SHP77 treated with DMSO at 0.1 percent for 48 hours (cell line): ENCODE measurements at places on chromosomes 11 and 22.

GRCh38 chr22:19886605-19887255 lies 32.1 kb upstream of the GNB1L start:
- DNase-seq: no peak

GRCh38 chr11:116257092-116257491 lies 515.7 kb downstream of the BUD13 start:
- DNase-seq: peak; percentile 54

DNA sequence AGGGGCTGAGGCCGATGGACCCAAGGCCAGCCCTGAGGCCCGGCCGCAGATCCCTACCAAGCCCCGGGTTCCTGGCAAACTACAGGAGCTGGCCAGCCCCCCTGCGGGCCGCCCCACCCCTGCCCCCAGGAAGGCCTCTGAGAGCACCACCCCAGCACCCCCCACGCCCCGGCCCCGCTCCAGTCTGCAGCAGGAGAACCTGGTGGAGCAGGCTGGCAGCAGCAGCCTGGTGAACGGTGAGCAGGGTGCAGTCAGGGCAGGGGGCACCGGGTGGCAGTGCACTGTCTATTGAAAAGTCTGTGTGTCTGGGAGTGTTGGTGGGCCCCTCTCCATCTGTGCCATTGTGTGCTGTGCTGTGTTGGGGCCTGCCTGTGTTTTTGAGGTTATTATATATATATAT lies 16.1 kb downstream of the MICALL1 start:
- DNase-seq: no peak

- no peak for DNase-seq
Observed at GRCh38 chr11:125299061-125299615, 134.6 kb downstream of the PKNOX2 start.

DNA sequence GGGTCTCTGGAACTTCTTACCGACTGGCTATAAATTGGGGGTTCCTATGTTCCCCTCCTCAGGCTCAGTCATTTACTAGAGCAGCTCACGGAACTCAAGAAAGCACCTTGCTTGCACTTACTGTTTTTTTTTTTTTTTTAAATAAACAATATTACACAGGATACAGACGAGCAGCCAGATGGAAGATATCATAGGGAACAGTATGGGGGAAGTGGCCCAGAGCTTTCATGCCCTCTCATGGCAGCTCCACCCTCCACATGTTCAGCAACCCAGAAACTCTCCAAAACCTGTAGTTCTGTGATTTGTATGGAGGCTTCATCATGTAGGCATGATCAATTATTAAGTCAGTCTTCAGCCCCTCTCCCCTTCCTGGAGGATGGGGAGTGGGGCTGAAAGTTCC lies 7.5 kb downstream of the UVRAG start:
- DNase-seq: no peak

- DNase-seq: no peak
Observed at GRCh38 chr11:61675826-61676225, 4.4 kb upstream of the DAGLA start.

DNA sequence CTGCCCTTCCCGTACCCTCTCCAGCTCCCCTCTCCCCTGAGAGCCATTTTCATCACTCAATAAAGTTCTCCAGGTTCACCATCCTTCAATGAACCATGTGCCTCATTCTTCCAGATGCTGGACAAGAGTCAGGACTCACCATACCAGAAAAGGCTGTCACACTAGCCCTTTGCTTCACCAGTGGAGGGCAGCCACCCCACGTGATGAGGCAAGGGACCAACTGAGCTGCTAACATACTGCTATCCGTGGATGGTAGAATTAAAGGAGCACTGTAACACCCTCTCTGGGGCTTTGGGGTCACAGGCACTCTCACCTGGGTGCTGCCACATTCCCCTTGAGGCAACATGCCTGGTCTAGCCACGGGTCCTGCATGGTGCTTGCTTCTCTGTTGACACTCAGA lies 13.1 kb upstream of the OR5I1 start:
- no peak for DNase-seq

DNA sequence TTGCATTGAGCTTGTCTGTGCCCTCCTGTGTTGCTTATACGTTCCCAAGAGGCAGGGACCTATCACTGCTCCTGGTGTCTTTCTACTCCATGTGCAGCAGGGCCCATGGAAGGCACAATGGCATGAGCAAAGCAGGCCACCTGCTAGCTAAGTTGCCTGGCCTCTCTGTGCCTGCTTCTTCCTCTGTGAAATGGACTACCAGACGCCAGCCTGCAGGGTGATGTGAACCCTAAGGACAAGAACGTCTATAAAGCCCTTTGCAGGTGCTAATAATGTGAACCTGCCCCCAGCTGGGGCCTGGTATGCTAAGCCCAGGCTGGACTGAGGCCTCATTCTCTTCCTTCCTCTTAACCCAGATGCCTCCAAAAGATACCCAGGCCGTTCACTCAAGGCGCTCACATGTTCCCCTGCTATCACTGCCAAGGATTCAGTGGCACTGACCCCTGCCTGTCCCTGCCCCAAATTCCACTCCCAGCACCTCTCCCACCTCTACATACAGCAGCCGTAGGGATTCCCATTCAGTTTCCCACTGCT lies 4.0 kb downstream of the GUCD1 start:
- DNase-seq: no peak

GRCh38 chr11:133500936-133501335 lies 31.4 kb downstream of the OPCML start:
- DNase-seq: no peak

DNA sequence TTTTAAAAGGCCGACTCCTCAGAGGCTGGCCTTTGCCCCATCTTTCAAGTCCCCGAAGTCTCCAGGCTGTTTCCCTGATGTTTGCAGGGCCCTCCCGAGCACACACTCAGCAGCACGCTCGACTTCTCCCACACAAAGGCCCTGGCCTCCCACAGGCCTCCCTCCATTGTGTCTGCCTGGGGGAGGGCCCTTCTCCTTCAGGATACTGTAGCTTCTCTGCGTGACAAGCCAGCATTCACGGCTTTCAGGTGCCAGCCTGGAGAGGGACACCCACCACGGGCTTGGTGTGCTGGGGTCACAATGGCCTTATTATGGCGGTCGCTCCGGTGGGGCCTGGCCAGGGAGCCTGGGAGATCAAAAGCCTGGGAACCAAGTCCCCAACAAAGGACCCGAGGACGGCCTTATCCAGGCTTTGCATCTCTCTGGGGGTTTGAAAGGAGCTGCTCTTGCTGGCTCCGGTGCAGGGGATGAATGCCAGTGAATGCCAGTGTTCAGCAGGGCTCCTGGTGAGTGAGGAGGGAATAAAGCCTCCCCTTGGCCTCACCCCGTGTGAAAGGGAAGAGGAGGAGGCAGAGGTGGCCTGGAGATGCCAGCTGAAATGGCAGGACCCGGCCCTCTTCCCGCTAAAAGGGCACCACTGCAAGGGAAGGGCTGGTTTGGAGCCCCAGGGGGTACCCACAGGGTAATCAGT lies 55.0 kb downstream of the TRAF6 start:
- no peak for DNase-seq

GRCh38 chr11:118634431-118635236 lies 27.2 kb downstream of the PHLDB1 start:
- peak; percentile 26 for DNase-seq

- DNase-seq: no peak
Observed at GRCh38 chr22:33315954-33316353, 257.8 kb upstream of the SYN3 start.

GRCh38 chr11:22597062-22597461 lies 28.6 kb downstream of the FANCF start:
- DNase-seq: no peak

GRCh38 chr22:23373601-23374000 lies 193.3 kb downstream of the BCR start:
- DNase-seq: no peak

DNA sequence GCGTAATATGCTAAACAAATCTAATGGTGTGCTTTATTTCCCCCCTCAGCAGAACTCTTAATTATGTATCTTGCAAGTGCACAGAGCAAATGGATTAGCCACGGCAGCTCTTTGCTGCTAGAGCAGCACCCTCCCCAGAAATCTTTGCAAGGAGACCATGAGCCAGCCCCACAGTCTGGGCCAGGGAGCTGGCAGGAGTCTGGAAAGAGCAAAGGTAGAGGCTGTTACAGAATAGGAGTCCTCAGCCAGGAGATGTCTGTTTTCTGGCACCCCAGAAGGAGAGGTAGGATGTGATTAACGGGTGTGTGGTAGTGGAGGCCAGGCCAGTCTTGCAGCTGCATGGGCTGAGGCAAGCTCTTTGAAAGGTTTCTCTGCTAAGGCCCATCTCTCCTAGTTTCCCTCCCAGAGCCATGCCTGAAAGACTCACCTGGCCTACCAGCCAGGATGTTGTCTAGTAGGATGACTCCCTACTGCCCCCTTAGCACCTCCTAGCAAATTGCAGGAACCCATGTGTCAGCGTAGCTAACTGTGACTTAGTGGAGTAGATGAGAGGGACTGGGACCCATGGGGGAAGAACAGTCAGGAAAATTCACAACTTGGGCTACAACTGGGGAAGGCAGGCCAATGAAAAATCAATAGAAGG lies 557.2 kb downstream of the BUD13 start:
- peak; percentile 20 for DNase-seq

- no peak for DNase-seq
Observed at GRCh38 chr11:10455637-10456487, 798 bp downstream of the AMPD3 start.

DNA sequence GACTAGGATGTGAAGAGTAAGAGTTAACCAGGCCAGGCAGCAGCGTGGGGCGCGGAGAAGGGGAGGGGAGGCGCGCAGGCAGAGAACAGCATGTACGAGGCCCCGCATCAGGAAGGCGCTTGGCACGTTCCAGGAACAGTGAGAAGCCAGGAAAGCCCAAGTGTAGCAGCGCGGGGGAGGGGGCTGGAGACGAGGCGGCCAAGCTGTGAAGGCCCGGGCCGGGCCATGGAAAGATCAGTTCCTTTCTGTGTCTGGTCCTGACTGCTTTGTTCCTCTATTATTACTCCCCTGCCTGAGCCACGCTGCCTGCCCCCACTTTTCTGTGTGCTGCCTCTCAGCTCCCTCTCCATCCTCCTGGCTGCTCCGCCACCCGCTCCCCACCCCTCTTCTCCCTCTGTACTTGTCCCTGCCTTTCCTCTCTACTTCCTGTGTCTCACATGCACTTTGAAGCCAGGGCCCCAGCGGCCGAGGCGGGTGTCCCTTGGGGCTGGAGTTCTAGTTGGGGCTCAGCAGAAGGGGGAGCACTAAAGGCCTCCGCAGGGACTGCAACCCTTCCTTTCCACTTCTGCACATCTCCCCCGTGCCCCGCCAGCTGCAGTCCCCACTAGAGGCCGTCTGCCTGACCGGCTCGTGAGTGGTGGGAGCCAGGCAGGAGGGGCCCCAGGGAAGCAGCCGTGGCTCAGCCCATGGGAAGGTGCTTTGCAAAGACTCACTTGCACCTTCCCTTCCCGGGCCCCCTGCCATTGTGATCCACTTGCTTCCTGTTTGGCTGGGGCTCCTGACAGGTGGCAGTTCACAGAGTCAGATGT lies 63.7 kb downstream of the PRDM11 start:
- no peak for DNase-seq

GRCh38 chr22:38040953-38041759 lies 16.0 kb upstream of the PICK1 start:
- DNase-seq: no peak

GRCh38 chr11:27233654-27234042 lies 129.4 kb downstream of the CCDC34 start:
- DNase-seq: no peak

DNA sequence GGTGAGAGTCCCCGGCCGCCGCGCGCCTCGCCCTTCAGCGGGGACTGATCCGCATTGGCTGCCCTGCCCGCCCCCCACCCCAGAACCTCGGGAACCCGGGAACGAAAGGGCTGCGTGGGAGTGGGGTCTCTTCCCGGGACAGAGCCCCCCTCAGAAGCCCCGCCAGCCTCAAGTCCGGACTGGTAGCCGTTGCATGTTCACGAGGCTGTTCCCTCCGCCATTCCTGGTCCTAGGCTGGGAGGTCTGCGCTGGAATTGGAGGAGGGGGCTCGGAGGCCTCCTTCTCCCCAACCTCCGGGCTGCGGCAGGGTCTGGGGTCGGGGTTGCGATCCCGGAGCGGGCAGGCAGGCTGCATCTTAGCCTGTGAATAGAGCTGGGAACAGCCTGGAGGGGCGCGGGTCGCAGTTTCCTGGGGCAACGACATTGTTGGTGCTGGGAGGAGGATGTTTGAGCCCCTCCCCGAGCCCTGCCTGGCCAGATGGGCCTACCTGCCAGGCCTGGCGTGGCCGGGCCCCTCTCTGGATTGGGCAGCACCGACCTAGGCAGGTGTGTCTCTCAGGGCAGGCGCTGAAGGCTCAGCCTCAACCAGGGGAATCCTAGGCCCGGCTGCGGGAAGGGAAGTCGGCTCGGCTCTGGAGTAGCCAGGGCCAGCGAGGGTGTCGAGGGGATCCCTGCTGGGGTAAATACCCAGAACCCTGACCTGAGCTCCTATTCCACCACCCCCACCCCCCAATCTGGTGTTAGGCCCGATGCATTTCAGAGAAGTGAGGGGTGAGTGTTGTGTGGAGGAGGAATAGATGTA lies 670 bp downstream of the MAPK8IP1 start:
- DNase-seq: no peak
